Smooth muscle cell of the umbilical artery (primary cell): ENCODE measurements at places on chromosomes 11 and 22. TPM values are rescaled to one million over a fixed set of nuclear protein-coding genes. Genes with fewer than 3 reads are reported as not detected.

Gene PRSS23
- 189 and 306 TPM in 2 replicates for total RNA-seq

Gene PATE2
- total RNA-seq, result 0.28 TPM in 1 of 2 replicates, not detected in the other

Gene RCOR2
- 2.7 and 4.0 TPM in 2 replicates for total RNA-seq

Gene SULT4A1
- total RNA-seq, result 0.30 and 1.1 TPM in 2 replicates

Gene SSTR3
- total RNA-seq, result not detected in 2 replicates

Gene SHISA8
- not detected in 2 replicates for total RNA-seq

Gene KCTD17
- total RNA-seq, result 32.4 and 35.8 TPM in 2 replicates
